ENCODE measurements at places on chromosomes 3 and 15.

- no peak for DNase-seq
Observed at GRCh38 chr3:67462187-67462586, 192.2 kb downstream of the SUCLG2 start.

DNA sequence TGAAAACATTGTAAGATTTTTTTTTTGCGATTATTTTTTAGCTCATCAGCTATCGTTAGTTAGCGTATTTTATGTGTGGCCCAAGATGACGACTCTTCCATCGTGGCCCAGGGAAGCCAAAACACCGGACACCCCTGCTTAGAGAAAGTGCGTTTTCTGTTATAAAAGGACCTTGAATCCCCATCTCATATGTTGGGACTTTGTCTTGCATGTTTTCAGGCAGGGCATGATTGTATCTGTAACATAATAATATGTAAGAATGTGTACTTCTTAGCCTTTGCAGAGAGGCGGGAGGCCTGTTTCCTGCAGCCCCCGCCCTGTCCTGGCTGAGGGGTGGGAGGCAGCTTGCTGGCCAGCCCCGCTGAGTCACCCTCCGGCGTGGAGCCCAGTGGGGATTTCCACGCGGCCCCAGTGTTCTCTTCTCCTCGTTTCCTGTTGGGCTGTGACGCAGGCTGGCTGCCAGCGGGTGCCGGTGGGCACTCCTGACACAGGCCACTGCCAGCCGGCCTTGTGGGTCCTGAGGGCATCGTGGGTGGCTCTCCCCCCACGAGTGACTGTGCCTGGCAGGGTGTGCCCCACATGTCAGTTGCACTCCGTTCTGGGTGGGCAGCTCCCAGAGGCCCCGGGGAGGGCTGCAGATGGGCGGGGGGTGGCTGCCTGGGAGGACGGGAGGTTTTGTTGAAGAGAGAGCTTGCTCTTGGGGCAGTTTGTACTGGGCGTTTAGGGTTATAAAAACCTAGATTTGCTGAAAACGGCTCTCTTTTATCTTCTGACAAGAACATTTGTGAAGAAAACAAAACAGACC, 55.6 kb downstream of the SMAD3 start:
- DNase-seq = peak; percentile 93

- no peak for DNase-seq
Observed at GRCh38 chr15:97425596-97425995, 534.9 kb upstream of the ARRDC4 start.

DNA sequence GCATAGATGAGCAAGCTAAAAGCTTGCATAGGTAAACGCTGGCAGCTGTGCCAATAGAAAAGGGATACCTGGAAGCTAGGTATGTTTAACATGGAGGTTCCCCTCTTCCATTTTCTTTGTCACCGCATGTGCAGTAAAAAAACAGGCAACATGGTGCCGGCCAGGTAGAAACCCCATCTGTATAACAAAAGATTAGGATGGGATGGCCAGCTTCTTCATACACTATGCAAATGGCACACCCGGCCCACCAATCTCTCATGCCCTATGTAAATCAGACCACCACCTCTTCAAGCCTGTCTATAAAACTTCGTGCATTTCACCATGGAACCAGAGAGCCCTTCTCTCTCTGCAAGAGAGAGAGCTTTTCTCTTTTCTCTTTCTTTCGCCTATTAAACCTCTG, 224.3 kb upstream of the P2RY1 start:
- DNase-seq = no peak

DNA sequence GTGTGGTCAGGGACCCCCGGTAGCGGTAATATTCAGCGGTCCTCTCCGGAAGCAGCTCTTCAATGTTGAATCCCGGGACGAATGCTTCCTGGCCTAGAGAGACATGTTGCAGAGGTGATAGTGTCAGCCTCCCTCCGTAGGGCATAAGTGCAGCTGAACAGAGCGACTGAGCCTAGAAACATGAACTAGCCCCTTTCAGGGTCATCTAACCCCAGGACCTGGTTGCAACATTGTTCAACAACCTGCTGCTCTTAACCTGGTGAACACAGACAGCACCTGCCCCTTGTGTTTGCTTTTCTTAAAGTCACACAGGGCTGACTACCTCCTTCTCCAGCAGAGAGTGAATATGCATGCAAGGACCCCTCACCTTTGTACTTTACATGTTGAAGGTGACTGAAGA, 41.3 kb downstream of the CA12 start:
- DNase-seq = no peak

- no peak for DNase-seq
Observed at GRCh38 chr3:138692152-138692551, 83.6 kb downstream of the FAIM start.

All from CD4-positive, alpha-beta T cell treated with Interleukin-17A for 1 hour (primary cell).